Liver (tissue), 10 donors: ENCODE measurements at places on chromosomes 4 and X. TPM values are rescaled to one million over a fixed set of nuclear protein-coding genes. Genes with fewer than 3 reads are reported as not detected.
A peak's percentile ranks its signal among the peaks of the same experiment; 100 is the strongest.

FGFR3 gene
- polyA plus RNA-seq, result 19.1 TPM

RRH gene
- 0.05 TPM for polyA plus RNA-seq

DNA sequence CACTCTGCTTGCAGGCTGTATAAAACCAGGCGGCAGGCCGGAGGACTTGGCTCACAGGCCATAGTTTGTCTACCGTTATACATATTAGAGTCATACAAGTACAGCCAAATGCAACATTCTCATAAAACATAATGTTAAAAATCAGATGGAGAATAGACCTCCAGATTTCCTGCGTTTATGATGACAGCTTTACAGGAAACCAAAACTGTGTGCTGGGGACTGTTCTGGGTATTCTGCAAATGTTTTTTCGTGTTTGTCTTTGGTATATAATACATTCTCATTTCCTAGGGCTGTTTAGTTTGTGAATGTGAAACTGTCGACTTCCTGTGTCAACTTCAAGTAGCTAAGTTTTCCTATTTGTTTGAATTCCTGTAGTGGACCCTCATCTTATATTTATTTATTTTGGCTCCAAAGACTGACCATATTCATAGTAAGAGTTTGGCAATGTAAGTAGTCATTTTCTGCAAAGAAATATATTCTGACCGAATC lies 79.5 kb upstream of the FAM9C start:
- no peaks in the 10 kb centered on the region for H3K27me3 ChIP-seq
- DNase-seq, result no peak
- peaks cover 4% of the 10 kb centered on the region for H3K4me1 ChIP-seq
- no peaks in the 10 kb centered on the region for H3K36me3 ChIP-seq
- H3K27ac ChIP-seq, result peak overlapping the region; percentile 84

GRCh38 chr4:174524242-174524641 lies 2.0 kb upstream of the HPGD start:
- H3K27ac ChIP-seq, result no peak overlapping the region
- peaks cover 10% of the 10 kb centered on the region for H3K4me1 ChIP-seq
- no peaks in the 10 kb centered on the region for H3K36me3 ChIP-seq
- DNase-seq, result no peak

GRCh38 chr4:54843946-54844345 lies 186.2 kb downstream of the KIT start:
- DNase-seq, result no peak
- H3K27me3 ChIP-seq, result no peaks in the 10 kb centered on the region
- H3K4me1 ChIP-seq, result no peaks in the 10 kb centered on the region
- no peak overlapping the region for H3K4me3 ChIP-seq
- no peaks in the 10 kb centered on the region for H3K36me3 ChIP-seq

- H3K27ac ChIP-seq, result no peak overlapping the region
- H3K4me1 ChIP-seq, result no peaks in the 10 kb centered on the region
- no peak overlapping the region for H3K4me3 ChIP-seq
- no peak for DNase-seq
Measured at GRCh38 chr4:186624951-186625350, 69.6 kb upstream of the MTNR1A start.

DNA sequence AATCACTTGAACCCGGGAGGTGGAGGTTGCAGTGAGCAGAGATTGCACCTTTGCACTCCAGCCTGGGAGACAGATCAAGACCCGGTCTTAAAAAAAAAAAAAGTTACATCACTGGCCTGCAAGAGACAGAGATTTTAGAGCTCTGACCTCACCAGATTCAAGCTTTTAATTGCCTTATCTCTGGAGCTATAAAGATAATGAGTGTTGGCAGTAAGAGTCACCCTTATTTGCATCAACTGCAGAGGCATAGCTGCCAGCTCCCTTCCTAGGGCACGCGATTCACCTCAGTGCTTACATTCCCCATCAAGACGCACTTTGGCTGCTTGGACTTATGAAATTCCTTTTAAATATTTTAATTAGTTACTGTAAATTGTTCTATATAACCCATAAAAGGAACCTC lies 12.5 kb upstream of the SPATA4 start:
- no peak for DNase-seq
- no peaks in the 10 kb centered on the region for H3K4me1 ChIP-seq
- H3K27me3 ChIP-seq, result no peaks in the 10 kb centered on the region
- no peak overlapping the region for H3K4me3 ChIP-seq
- no peak overlapping the region for H3K27ac ChIP-seq

GRCh38 chrX:101977106-101977505 lies 45.3 kb upstream of the ZMAT1 start:
- no peaks in the 10 kb centered on the region for H3K27me3 ChIP-seq
- no peak for DNase-seq
- H3K27ac ChIP-seq, result no peak overlapping the region
- H3K36me3 ChIP-seq, result no peaks in the 10 kb centered on the region
